ENCODE measurements at places on chromosomes 13 and 19.
A peak's percentile ranks its signal among the peaks of the same experiment; 100 is the strongest.

DNA sequence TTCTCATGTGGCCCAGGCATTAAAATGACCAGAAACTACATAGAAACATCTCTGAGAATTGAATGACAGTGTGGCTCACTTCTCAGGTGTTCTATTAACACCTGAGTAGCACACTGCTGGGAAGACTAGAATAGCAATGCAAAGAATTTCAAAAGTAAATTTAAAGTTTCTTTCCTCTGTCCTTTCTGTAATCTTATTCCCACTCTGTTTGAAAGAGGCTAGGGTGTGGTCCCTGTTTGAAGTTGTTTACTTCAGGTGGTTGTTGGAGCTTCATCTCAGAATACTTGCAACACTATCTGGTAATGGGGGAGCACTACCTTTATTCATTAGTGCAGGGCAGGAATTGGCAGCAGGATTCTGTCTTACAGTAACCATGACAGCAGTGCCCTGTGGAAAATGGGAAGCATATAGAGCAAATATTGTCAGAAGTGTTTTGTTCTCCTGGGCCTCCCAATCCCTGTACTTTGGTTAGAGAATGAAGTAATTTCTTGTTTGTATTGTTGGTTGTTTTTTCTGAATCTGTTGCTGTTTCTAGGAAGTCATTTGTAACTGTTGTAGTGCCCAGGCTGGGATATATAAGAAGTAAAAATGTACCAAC is 1210.2 kb upstream of the ATXN8OS start:
- DNase-seq: no peak

GRCh38 chr13:24716446-24716845 is 36.2 kb downstream of the ATP12A start:
- DNase-seq: no peak

DNA sequence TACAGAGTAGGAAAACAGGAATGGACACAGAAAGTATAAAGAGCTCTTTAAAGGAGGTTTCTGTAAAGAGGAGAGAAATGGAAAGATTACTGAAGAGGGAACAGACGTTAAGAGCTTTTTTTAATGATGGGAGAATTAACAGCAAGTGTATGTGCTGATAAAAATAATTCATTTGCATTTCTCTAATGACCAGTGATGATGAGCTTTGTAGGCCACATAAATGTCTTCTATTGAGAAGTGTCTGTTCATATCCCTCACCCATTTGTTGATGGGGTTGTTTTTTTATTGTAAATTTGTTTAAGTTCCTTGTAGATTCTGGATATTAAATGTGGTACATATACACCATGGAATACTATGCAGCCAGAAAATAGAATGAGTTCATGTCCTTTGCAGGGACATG is 40.0 kb downstream of the MYO16 start:
- no peak for DNase-seq

DNA sequence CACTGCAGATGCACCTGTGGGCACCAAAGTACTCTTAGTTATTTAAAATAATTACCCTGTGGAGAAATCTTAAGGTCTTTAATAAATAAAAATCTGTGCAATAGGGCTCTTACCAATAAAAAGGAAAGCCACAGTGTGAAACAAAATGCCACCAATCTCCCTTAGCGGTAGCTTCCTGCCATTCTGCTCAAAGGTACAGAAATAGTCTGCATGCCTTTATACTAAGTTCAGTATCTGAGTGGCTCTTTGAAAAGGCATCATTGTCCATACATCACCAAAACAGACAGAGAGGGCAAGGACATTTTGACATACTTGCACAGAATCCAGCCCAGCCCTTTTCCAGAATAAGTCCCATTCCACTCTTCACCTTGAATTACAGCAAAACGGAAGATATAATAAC is 161.0 kb downstream of the KLF12 start:
- no peak for DNase-seq

GRCh38 chr13:43786766-43787517 is at the start of gene ENOX1:
ENOX1 (minus strand) TSS chr13:43786972.
- DNase-seq: peak; percentile 23

DNA sequence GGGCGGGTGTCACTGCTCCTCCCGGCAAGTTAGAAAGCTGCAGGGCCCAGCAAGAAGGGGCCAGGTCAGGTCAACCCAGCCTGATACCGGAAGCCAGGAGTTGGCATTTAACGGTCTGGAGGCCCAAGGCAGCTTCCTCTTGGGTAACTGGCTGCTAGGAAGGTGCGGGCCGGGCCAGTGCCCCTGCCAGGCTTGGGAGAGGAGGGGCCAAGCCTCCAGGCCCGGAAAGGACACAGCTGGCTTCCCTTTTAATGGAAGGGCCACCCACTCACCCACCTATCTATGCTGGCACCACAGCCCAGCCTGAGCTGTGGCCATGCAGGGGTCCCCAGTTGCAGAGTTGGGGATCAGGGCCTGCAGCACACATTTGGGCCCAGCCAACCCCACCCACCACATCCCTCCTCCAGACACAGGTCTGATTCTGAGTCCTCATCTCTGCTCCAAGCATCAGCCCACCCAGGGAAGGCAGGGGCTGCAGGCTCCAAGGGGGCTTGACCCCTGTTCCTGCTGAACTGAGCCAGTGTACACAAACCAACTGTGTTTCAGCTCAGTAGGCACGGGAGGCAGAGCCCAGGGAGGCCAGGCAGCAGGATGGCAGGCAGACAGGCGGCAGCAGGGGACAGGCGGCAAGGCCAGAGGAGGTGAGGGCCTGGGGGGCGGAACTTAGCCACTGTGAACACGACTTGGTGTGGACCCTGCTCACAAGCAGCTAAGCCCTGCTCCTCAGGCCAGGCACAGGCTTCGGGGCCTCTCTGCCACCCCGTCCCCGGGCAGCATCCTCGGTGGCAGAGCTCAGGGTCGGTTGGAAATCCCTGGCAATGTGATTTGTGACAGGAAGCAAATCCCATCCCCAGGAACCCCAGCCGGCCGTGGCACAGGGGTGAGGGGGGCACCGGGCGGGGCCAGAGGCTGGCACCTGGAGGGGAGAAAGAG is 40.8 kb downstream of the ZSWIM4 start:
- DNase-seq: peak; percentile 53

DNA sequence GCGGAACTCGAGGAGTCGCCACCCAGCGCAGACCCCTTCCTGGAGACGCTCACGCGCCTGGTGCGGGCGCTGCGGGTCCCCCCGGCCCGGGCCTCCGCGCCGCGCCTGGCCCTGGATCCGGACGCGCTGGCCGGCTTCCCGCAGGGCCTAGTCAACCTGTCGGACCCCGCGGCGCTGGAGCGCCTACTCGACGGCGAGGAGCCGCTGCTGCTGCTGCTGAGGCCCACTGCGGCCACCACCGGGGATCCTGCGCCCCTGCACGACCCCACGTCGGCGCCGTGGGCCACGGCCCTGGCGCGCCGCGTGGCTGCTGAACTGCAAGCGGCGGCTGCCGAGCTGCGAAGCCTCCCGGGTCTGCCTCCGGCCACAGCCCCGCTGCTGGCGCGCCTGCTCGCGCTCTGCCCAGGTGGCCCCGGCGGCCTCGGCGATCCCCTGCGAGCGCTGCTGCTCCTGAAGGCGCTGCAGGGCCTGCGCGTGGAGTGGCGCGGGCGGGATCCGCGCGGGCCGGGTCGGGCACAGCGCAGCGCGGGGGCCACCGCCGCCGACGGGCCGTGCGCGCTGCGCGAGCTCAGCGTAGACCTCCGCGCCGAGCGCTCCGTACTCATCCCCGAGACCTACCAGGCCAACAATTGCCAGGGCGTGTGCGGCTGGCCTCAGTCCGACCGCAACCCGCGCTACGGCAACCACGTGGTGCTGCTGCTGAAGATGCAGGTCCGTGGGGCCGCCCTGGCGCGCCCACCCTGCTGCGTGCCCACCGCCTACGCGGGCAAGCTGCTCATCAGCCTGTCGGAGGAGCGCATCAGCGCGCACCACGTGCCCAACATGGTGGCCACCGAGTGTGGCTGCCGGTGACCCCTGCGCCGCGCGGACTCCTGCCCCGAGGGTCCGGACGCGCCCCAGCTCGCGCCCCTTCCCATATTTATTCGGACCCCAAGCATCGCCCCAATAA is 2.3 kb downstream of the AMH start:
- DNase-seq: no peak

- DNase-seq: no peak
These were observed 38.9 kb downstream of the CAPN12 start for GRCh38 chr19:38705197-38706019.

DNA sequence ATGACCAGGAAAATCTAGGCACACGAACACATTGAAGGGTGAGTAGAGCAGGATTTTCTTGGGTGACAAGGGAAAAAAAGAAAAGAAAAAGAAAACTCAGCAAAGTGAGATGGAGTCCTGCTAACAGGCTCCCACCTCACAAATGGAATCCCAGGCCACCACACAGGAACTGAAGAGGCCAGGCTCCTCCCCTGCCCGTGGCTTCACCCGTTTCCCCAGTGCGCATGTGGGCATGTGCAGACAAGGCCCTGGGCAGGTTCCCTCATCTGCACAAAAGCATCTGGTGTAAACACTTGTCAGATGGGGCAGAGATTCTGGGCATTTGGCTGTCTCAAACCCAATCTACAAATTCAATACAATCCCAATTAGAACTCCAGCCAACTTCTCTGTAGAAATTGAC is 24.5 kb downstream of the CFAP97D2 start:
- DNase-seq: no peak

DNA sequence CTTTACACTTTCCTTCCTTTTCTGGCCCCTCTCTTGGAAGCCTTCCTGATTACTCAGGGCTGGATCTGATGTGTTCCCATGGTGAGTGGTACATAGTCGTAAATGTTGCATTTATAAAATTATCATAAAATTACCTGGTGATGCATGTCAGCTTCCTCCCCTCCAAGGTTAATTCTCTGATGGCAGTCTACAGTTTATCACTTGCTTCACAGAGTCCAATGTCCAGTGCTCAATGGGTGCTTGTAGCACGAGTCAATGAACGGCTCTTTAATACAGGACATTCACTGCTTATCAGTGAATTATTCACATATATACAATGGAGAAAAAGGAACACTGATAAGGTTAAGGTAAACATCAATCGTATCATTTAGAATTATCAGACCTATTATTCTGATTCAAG is 27.0 kb upstream of the OXGR1 start:
- DNase-seq: no peak

DNA sequence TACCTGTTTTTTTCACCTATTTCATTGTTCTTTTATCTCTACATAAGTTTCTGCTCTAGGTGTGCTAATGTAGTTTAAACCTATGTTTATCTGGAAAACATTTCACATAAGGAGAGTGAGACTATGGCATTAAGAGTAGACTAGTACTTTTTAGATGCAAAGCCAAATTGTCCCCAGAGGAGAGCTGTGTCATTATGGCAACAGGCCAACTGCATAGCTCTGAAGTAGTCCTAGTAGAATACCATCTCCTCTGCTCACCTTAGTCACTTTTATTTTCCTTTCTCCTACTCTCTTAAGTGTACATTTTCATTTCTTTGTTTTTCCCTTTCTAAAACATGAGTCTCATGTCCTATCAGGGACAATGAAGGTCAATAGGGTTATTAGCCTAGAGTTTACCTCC is 123.1 kb downstream of the ITGBL1 start:
- peak; percentile 35 for DNase-seq

GRCh38 chr19:38319421-38320258 is at the start of gene KCNK6:
KCNK6 (plus strand) TSS chr19:38319845; CDS start chr19:38319951, 106 bp downstream.
- DNase-seq: no peak

GRCh38 chr13:44051918-44052675 is 172.4 kb downstream of the LACC1 start:
- DNase-seq: no peak

DNA sequence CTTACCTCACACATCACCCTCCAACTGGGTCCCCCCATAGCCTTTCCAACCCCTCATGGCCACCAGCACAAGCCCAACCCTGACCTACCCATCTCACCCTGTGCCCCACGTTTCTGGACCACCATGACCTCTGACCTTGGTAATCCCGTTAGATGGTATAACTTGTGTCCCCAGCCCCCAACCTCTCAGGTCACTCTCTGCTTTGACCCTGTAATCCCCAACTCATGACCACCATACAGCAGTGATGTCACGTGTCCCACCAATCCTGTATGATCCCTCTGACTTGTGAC is 8.5 kb downstream of the KLC3 start:
- no peak for DNase-seq

DNA sequence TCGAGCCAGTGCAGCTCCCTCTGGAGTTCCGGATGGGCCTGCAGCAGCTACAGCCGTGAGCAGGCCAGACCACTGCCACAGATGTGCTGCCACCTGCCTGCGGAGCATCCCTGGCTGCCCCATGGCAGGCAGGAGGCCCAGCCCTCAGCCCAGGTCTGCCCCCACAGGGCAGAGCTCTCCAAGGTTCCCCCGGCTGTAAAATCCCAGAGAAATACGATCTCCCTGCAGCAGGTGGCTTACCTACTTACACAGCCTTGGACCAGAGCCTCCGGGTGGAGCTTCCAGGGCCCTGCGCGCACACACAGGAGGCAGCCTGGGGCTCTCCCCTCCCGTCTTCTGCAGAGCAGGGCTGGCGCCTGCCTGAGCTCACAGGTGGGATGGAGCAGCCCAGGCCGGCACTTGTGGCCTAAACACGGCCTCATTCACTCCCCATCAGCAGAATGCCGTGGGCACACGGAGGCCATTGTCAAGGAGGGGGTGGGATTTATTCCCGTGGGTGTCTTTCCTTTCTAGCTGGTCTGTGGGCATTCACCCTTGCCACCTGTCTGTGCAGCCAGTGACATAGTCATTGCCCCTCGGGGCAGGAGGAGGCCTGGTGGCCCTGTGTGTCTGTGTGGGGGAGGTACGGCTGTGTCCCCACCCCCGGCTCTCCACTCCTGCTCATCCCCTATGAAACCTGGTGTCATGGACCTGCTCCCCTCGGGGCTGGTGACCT is 118.0 kb downstream of the KDM4B start:
- DNase-seq: no peak

GRCh38 chr13:99733346-99733745 is 232.1 kb downstream of the TM9SF2 start:
- peak; percentile 28 for DNase-seq

All from A172 (cell line).